ENCODE measurements at places on chromosomes 3 and 15.

- peak; percentile 55 for DNase-seq
Observed at GRCh38 chr15:65409036-65409631, 13.6 kb downstream of the IGDCC4 start.

DNA sequence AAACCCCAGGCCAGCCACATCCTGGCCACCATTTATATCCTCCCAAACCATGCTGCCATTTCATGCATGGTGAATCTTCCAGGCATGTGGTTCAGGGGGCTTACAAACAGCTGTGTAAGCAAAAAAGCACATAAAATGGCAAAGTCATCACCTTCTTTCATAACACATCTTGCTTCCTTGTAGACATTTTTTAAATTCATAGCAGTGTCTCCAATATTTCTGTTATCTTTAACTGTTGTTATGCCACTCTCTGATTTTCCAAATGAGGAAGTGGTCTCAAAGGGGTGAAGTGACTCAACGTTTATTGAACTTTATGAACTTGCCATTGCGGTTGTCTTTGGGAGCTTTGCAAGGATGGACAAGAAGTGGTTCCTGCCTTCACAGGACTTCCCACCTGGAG, 264.4 kb downstream of the MEX3B start:
- DNase-seq = no peak

DNA sequence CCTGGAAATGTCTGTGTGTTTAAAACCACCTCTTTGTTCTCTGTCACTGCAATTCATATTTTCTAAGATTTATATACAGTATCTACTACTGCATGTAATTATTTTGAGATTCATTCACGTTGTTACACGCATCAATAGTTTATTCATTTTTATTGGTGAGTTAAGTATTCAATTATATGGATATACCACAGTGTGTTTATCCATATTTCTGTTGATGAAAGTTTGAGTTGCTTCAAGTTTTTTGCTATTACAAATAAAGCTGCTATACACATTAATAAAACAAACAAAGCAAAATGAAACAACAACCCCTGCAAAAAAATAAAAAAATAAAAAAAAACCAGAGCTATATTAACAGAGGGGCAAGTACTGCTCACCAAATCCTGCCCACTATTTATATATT, 122.3 kb downstream of the NR2E3 start:
- DNase-seq = no peak

DNA sequence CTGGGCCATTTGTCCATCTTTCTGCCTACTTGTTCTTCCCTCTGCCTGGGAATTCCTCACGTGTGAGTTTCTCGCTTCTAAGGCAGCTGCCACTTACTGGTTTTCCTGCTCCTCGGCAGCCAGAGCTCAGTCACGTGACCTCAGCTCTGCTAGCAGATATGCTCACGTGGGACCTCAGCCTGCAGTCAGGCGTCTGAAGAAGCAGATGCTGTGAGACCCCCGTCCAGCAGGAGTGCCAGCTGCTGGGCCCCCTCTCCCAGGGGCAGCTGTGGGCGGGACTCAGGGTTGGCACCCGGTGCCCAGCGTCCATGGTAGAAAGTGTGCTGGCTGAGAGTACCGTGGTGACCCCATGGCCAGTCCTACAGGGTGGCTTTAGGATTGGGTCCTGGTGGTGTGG, 161.3 kb upstream of the TLE3 start:
- peak; percentile 87 for DNase-seq

DNA sequence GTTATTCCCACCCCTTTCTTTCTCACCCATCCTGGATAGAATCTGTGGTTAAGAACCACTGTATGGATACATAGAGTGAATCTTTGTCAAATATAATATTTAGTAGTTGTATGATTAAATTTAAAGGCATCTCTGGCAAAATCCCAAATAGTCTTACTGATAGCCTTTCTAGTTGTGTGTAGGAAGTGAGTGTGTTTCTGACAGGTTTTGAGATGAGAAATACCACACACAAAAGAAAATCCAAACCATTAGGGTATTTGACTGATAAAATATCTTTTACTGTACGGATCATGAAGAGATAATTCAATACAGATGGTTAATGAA, 44.7 kb upstream of the PLCL2 start:
- DNase-seq = no peak

DNA sequence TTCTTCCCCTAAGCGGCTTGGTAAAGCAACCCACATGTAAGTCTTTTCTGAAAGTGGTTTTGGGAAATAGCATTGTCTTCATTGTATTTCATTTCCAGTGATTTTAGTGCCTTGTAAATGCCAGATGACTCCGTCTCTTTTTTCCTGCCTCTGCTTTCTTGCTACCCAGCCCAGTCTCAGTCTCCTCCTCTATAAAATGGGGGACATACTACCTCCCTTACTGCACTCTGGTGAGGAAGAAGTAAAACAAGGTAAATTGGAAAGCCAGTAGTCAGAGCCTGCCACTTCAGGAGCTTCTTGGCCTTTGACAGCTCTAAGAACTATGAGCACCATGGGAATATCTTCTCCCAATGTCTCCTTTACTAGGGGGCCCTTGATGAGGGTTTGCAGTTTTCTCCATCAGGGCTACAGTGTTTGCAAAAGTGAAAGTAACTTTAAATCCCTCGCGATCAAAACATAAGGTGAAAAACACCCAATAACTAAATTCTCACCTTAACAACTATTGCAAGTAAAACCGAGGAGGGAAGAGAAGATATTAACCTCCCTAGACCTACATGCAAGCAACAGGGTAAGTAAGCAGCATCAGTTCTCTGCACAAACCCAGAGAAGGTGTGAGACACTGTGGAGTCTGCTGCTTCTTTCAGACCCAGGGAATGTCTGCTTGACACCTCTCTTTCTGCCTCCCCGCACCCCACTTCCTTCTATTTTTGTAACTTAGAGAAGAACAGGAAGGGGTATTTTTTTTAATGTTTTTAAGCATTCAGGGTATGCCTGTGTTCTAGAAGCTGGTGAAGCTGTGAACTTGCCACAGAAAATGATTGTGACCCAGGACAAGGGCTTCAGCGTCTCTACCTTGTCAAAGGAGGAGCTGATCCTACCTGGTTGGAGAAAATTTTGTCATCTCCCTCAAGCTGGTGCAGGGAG, 159.1 kb upstream of the EOMES start:
- DNase-seq = no peak

DNA sequence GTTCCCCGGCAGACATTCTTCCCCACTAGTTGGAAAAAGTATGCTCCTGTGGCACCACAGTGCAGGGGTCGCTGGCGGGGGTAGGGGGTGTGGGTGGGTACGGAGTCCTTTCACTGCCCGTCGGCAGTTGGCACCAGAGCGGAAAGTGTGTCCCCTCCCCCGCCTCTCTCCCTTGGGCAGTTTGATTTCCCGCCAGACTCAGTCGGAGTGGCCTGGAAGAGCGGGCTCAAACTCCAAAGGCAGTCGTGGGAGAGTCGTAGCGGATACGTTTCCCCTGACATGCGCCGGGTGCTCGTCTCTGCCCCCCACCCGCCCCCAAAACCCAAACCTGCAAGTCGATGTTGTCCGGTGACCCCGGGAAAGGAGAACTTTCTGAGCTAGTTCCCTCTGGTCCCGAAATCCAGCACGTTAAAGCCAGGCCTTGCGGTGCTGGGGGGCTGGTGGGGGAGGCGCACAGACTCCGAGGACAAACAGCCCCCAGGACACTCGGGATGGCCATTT, 4.4 kb upstream of the FOXB1 start:
- DNase-seq = no peak

GRCh38 chr15:56919609-56920366, 1.3 kb downstream of the TCF12 start:
- peak; percentile 56 for DNase-seq

- no peak for DNase-seq
Observed at GRCh38 chr15:93985925-93986324, 245.4 kb upstream of the MCTP2 start.

GRCh38 chr15:45048794-45049631, 26.0 kb downstream of the SORD start:
- DNase-seq = peak; percentile 38

GRCh38 chr3:14203521-14204079, 25.0 kb downstream of the LSM3 start:
- peak; percentile 82 for DNase-seq

DNA sequence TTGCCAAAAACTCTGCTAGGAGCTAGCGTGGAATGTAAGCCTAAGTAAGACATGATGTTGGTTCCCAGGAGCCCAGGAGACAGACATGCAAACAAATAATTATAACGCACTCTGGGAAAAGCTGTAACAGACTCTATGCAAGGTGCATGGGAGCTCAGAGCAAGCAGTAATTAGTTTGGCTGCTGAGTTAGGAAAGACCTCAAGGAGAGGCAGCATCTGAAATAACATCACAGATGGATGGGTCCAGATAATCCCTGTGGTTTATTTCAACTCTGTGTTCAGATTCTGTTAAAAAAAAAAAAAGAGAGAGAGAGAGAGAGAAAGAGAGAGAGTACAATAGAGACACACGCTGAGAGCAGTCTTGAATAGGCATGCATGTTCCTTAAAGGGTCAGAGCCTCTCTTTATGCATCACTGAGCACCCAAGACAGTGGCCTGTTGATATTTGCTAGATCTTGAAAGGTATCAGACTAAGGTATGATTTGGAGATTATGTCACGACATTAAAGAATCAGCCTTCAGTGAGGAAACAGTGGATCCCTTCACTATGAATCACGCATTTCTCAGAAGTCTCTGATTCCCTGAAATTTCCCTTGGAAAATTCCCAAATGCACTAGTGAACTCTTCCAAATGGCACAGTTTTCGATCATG, 124.4 kb upstream of the LIPC start:
- DNase-seq = no peak

- no peak for DNase-seq
Observed at GRCh38 chr3:79690072-79690471, 77.7 kb downstream of the ROBO1 start.

GRCh38 chr3:51243924-51244323, 141.2 kb upstream of the MANF start:
- DNase-seq = no peak

- no peak for DNase-seq
Observed at GRCh38 chr3:161748049-161748448, 251.4 kb downstream of the OTOL1 start.

DNA sequence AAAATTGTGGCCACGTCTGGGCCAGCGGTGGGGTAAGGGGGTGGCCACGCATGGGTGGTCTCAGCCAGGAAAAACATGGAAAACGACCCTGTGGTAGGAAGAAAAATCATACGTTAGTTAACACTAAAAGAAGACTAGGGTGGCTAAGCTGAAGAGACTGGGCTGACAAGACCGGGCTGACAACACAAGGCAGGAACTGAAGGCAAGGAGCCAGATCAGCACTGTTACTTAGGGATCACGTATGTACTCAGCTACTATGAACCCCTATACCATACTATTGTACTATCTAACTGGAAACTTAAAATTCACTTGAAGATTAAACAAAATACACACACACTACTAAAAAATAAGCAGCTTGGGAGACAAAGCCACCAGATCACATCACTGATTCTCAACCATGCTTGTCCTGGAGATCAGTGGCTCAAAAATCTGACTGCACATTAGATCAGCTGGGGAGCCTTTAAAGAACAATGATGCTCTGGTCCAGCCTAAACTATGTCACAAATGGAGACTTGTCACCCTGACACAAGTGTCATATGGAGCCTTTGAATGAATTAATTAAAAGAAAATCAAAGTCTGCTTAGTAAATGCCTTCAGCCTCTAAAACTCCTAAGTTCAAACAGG, 442.2 kb downstream of the SHQ1 start:
- no peak for DNase-seq

GRCh38 chr3:37709946-37710640, 151.6 kb upstream of the CTDSPL start:
- DNase-seq = peak; percentile 8

DNA sequence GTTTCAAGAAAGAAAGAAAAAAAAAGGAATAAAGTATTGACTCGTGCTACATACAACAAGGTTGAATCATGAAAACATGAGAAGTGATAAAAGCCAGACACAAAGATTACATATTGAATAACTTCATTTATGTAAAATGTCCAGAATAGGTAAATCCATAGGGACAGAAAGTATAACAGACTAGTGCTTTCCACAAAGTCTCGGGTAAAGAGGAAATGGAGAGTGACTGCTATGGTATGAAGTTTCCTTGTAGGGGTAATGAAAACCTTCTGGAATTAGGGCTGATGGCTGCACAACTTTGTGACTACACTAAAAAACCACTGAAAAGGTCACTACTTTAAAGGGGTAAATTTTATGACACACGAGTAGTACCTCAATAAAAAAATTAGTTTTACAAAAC, 13.0 kb downstream of the LRRFIP2 start:
- no peak for DNase-seq

- no peak for DNase-seq
Observed at GRCh38 chr15:73295630-73296286, 73.0 kb downstream of the HCN4 start.

- no peak for DNase-seq
Observed at GRCh38 chr3:150868282-150868681, 37.0 kb downstream of the MINDY4B start.

GRCh38 chr15:51558876-51559275, 63.7 kb downstream of the DMXL2 start:
- DNase-seq = no peak

DNA sequence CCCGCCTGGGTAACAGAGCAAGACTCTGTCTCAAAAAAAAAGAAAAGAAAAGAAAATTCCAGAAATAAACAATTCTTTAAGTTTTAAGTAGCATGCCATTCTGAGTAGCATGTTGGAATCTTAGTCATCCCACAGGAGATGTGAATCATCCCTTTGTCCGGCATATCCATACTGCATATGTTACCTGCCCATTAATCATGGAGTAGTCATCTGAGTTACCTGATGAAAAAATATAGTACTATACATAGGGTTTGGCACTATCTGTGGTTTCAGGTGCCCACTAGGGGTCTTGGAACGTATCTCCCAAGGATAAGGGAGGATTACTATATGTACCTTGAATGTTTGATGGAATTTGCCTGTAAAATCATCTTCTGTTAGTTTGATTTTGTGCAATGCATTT, 6.3 kb upstream of the CCR4 start:
- DNase-seq = no peak

GRCh38 chr3:11307830-11308432, 35.7 kb downstream of the ATG7 start:
- no peak for DNase-seq

DNA sequence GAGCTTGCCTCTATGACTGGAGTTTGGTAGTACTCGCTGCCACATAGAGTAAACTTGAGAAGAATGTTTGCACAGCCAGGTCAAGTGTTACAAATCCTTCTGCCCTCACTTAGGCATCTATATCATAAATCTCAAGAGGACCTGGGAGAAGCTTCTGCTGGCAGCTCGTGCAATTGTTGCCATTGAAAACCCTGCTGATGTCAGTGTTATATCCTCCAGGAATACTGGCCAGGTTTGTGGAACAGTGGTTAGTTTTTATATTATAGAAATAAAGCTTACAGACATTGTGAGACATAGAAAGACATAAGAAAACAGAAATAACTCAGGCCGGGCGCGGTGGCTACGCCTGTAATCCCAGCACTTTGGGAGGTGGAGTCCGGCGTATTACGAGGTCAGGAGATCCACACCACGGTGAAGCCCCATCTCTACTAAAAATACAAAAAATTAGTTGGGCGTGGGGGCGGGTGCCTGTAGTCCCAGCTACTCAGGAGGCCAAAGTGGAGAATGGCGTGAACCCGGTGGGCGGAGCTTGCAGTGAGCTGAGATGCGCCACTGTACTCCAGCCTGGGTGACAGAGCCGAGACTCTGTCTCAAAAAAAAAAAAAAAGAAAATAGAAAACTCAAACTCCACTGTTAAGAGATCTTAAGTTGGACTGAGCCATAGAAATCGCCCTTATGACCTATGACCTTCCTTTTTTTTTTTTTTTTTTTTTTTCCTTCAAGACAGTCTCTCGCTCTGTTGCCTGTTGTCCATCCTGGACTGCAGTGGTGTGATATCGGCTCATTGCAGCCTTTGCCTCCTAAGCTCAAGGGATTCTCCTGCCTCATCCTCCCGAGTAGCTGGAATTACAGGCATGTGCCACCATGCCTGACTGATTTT, 2.2 kb downstream of the RPSA start:
- DNase-seq = no peak

All from femur (tissue), 1 donor.